ENCODE measurements at places on chromosomes 4 and X. TPM values are rescaled to one million over a fixed set of nuclear protein-coding genes. Genes with fewer than 3 reads are reported as not detected.

GRCh38 chrX:136623396-136623795 lies 24.6 kb upstream of the CD40LG start:
- no peak for DNase-seq

Gene SLC9A7
- total RNA-seq, result 6.2 TPM

- DNase-seq, result no peak
These were observed 46.1 kb upstream of the TSPAN7 start for GRCh38 chrX:38515291-38515690.

Gene HSD17B13
- 19.7 TPM for total RNA-seq

GRCh38 chrX:10709276-10709675 lies 88.9 kb upstream of the MID1 start:
- DNase-seq, result no peak

DNA sequence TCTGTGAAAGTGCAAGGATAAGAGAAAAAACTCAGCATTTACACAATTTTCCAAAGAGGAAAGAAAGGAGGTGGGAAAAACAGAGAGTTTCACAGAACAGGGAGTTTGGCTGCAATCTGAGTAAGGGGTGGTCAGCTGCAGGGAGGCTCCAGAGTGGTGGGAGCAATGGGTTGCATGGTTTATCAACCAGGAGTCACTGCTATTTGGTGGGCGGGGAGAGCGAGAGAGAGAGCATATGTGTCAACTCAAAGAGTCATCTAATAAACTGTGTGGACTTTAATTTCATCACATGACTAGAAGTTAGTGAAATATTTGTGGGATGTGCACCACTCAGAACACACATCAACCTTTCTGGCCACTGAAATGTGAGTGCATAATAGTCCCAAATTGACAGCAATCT lies 94.6 kb downstream of the FAM13A start:
- DNase-seq, result no peak

Gene BLOC1S4
- 16.5 TPM for total RNA-seq

DNA sequence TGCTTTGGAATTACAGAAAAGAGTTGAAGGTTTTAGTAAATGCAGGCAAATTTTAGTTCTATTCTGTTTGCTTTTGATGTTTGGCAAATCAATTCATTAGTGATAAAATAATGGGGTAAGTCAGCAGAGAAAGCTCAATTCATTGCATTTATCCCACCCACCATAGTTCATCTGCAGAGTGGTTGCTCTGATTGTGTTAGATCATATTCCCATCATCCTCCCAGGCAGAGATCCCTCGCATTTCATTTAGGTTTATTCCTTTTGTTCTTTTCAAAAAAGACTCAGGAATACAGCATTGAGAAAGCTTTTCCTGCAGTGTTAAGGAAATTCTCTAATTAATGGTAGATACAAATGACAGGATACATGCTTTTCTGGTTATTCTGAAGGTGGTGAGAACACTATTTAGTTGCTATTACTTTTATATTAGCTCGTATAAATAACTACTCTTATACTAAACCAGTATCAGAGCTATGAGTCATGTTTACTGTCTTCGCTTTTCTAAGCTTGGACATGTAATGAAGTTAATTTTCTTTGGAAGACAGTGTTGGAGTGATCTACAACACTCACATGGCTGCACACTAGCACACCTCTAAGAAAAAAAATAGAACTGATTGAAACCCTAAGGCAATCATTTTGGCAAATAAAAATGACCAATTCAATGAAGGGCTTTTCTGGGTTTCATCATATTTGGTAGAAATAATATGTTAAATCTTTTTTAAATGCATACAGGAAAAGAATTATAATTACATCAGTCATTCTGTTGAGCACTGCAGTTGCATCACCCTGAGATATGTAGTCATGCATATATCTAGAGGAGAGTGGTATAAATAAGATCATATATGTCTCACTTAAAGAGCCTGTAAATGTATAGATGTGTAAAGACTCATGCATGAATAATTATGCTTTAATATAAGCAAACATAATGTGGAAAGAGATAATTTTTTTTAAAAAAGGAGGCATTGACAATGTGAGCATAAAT lies 351.6 kb downstream of the PCDH7 start:
- no peak for DNase-seq

GRCh38 chr4:147980586-147980985 lies 248.7 kb downstream of the ARHGAP10 start:
- DNase-seq, result no peak

Gene F8
- total RNA-seq, result 9.2 TPM

GRCh38 chrX:100768679-100769338 lies 36.9 kb upstream of the SYTL4 start:
- peak; percentile 89 for DNase-seq

Data from body of pancreas (tissue), 4 donors.